Sciatic nerve (tissue), 2 donors: ENCODE measurements at places on chromosomes 5 and 9. TPM values are rescaled to one million over a fixed set of nuclear protein-coding genes. Genes with fewer than 3 reads are reported as not detected.

DNA sequence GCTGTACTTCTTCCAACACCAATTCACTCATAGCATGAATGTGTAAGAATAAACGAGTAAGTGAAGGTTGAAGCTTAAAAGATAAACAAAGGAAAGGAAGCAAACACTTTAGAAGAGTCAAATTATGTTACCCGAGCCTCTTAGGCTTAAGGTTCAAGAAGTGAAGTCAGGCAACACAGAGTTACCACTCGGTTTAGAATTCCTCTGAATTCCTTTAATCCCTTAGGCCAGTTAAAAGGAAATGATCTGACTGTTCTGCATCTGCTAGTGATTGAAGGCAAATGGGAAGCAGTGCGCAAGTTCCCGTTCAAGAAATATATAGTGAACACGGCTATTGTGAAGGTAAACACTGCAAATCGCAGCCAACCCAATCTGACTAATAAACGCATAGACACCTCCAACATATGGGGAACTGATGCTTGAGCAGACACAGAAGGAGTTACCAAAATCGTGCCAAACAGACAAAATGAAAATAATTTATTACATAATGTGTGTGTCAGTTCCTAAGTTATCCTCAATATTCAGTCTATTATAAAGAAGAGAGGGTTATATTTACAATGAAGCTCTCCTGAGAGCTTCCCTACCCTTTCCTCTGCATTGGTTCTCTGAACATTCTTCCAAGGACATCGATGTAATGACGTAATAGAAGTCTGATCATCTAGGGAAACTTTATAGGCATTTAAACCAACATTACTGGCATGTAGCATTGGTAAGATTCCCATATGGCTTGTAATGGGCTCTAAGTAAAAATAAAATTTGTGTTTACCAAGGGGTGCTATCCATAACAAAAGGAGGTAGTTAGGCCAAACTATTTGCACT, 837.1 kb upstream of the ZNF608 start:
- no peak for DNase-seq

CDKN2B-AS1 gene
- 1.4 TPM for total RNA-seq

LRRC26 gene
- not detected for total RNA-seq

ENTPD2 gene
- 24.3 TPM for total RNA-seq
